ENCODE measurements at places on chromosomes 5 and 9. TPM values are rescaled to one million over a fixed set of nuclear protein-coding genes. Genes with fewer than 3 reads are reported as not detected.

The SYK gene
- total RNA-seq: not detected

The CCL27 gene
- total RNA-seq: not detected

The WDR70 gene
- total RNA-seq: 39.6 TPM

The NFIB gene
- 6.3 TPM for total RNA-seq

The DEPDC1B gene
- 20.7 TPM for total RNA-seq

The RFESD gene
- total RNA-seq: 4.0 TPM

The ADAMTS2 gene
- 31.4 TPM for total RNA-seq

The BNC2 gene
- 33.9 TPM for total RNA-seq

The PKD2L2 gene
- total RNA-seq: not detected

The TYRP1 gene
- total RNA-seq: under 0.01 TPM

The GNA14 gene
- total RNA-seq: under 0.01 TPM

The INSL4 gene
- total RNA-seq: not detected

The SLC2A6 gene
- 16.2 TPM for total RNA-seq

The BTNL3 gene
- not detected for total RNA-seq

The PPP3R2 gene
- not detected for total RNA-seq

The IRX4 gene
- total RNA-seq: not detected

The PDE8B gene
- 0.22 TPM for total RNA-seq

The CTXN3 gene
- total RNA-seq: not detected

The ZDHHC11 gene
- total RNA-seq: 0.44 TPM

The ADGRV1 gene
- 0.25 TPM for total RNA-seq

The HRCT1 gene
- 0.25 TPM for total RNA-seq

The CCDC183 gene
- 0.37 TPM for total RNA-seq

The ANKRD31 gene
- total RNA-seq: 0.11 TPM

The INSL6 gene
- not detected for total RNA-seq

The SPATA31E1 gene
- under 0.01 TPM for total RNA-seq

The EIF4EBP3 gene
- total RNA-seq: 0.77 TPM

The SCAI gene
- total RNA-seq: 13.3 TPM

The CCL21 gene
- not detected for total RNA-seq

The C5orf58 gene
- not detected for total RNA-seq

The CYLC2 gene
- not detected for total RNA-seq

The PCDHGC4 gene
- 2.4 TPM for total RNA-seq

The C6 gene
- total RNA-seq: 0.11 TPM

The SPRY4 gene
- total RNA-seq: 6.7 TPM

The C9 gene
- total RNA-seq: 1.1 TPM

The MEGF10 gene
- total RNA-seq: 0.22 TPM

The PCDHA9 gene
- total RNA-seq: 0.11 TPM

The TMEM215 gene
- not detected for total RNA-seq

The AHRR gene
- total RNA-seq: 26.7 TPM

The TMC1 gene
- total RNA-seq: 2.1 TPM

The FGFR4 gene
- 0.62 TPM for total RNA-seq

The HMCN2 gene
- total RNA-seq: under 0.01 TPM

The PCDHB14 gene
- 0.11 TPM for total RNA-seq

The ORM2 gene
- total RNA-seq: not detected

The RNF183 gene
- total RNA-seq: 0.37 TPM

The LRRC26 gene
- total RNA-seq: not detected

The FOXD4 gene
- not detected for total RNA-seq

The MAT2B gene
- total RNA-seq: 94.5 TPM

The CLK4 gene
- 22.5 TPM for total RNA-seq

The LCN15 gene
- not detected for total RNA-seq

The CBY3 gene
- not detected for total RNA-seq

The FOXD4L5 gene
- not detected for total RNA-seq

The PFN3 gene
- not detected for total RNA-seq

The CD180 gene
- not detected for total RNA-seq

The SRP19 gene
- total RNA-seq: 88.4 TPM

The CDH6 gene
- total RNA-seq: 21.6 TPM

The SLC6A3 gene
- not detected for total RNA-seq

The FKTN gene
- 26.0 TPM for total RNA-seq

The FAM78A gene
- 0.37 TPM for total RNA-seq

The CACNA1B gene
- 0.11 TPM for total RNA-seq

Data from uterine smooth muscle cell (primary cell).